ENCODE measurements at places on chromosomes 5 and 9. TPM values are rescaled to one million over a fixed set of nuclear protein-coding genes. Genes with fewer than 3 reads are reported as not detected.

GRCh38 chr5:166561759-166562158, 1729.7 kb upstream of the WWC1 start:
- DNase-seq: no peak

Gene GPSM1
- polyA plus RNA-seq: 20.2 TPM

DNA sequence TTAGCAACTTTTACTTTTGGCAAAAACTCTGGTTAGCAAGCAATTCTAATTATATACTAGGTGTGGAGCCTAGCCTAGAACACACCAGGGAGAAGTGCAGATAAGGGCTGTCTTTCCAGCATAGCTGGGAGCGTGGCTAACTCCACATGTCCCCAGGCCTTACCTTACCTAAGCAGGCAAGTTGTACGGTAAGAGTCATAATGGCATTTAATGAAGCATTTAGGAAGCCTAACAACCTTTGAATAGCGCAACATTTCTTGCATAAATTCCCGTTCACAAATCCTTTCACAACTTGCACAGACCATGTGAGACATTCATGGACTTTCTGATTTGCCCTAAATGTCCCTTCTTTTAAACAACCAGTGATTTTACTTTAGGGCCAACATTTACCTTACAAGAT, 917.4 kb upstream of the ACO1 start:
- DNase-seq: no peak

Gene FAM221B
- 0.10 TPM for polyA plus RNA-seq

- no peak for DNase-seq
Measured at GRCh38 chr9:110109333-110110092, 98.4 kb downstream of the C9orf152 start.

- DNase-seq: no peak
Measured at GRCh38 chr5:176947847-176948246, 48.7 kb upstream of the HK3 start.
